Right renal pelvis (tissue), 4 donors: ENCODE measurements at places on chromosomes 16 and 17.
A peak's percentile ranks its signal among the peaks of the same experiment; 100 is the strongest.

DNA sequence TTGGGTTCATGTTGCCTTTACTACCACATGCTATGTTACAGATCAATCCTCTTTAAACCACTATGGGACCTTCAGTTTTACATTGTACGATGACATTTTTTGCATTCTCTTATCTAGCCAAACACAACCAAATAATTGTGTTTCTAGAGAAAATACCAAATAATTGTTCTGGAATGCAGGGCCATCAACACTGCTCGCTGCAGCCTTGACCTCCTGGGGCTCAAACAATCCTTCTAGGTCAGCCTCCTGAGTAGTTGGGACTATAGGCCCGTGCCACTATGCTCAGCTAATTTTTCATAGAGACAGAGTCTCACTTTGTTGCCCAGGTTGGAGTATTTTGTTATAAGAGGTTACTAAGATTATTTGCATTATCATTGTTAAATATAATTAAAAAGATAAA lies 237.5 kb upstream of the PMFBP1 start:
- no peak for DNase-seq

GRCh38 chr17:37830151-37830993 lies 85.5 kb upstream of the HNF1B start:
- peak; percentile 64 for DNase-seq

DNA sequence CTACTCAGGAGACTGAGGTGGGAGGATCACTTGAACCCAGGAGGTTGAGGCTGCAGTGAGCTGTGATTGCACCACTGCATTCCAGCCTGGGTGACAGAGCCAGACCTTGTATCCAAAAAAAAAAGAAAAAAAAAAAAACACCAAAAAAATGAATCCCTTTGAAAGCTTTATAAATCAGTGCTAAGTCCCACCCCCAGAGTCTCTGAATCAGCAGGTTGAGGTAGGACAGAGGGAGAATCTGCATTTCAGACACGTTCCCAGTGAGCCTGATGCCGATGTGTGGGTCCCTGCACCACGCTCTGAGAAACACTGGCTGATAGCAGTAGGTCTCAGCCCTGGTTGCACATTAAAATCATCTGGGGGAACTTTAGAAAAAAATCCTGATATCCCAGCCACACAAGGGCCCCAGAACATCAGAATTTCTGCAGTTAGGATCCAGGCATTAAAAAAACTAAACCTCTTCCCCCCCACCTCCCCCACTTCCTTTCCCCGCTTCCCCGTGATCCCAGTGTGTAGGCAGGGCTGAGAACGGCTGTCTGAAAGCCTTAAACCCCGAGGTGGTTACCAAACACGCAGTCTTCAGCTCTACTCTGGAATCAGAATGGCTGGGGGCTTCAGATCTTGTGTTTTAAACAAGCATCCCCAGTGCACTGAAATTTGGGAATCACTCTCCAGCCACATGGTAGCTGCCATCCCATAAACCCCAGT lies 27.3 kb upstream of the GPRC5B start:
- no peak for DNase-seq

DNA sequence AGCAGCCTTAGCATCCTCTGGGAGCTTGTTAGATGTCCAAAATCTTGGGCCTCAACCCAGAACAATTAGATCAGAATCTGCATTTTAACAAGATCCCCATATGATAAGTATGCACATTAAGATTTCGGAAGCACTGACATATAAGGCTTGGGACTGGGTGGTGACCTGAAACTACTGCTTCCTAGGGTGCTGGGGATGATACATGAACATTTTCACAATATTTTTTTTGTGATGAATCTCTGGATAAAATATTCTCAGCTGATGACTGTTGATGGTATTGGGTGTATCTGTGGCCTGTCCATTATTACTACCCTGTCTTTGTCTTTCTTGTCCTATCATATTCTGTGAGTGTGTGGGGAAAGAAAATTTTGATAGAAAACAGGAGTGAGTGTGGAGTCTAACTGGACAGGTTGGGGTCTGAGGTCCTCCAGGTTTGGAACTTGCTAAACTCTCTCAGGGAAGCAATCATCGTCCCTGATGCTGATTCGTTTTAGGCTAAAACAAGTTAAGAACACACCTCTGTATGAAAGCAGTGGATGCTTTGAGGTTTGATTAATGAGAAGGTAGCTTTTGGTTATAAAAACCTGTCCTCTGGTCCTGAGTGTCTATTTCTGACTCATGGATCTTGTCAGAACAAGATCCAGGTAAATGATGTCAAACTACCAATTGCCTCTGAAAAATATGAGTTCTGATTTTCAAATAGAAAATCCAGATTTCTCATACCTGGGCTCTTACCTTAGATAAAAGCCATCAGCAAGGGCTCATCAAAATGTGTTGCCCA lies 23.2 kb downstream of the KRT23 start:
- DNase-seq: no peak
